ENCODE measurements at places on chromosomes 12 and 14.

DNA sequence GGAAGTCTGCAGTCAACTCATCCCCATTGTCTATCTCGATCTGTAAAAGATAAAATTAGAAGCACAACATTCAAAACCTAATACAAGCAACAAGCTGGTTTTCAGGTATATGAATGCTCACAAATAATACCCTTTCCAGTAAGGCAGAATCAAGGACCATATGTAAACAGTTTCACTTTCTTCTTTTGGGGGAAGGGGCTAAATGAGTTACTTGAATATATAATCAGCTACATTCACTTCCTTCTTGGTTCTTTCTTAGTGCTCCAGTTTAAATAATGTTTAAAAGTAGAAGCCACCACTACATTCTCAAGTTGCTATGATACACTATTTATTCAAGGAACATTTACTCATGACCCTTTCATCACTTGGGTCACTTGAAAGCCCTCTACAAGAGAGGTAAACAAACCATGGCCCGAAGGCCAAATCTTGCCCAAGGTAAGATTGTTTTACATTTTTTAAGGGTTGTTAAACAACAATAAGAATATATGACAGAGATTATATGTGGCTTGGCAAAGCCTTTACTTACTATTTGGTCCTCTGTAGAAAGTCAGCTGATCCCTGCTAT lies 10.3 kb downstream of the TWF1 start:
- DNase-seq: no peak

DNA sequence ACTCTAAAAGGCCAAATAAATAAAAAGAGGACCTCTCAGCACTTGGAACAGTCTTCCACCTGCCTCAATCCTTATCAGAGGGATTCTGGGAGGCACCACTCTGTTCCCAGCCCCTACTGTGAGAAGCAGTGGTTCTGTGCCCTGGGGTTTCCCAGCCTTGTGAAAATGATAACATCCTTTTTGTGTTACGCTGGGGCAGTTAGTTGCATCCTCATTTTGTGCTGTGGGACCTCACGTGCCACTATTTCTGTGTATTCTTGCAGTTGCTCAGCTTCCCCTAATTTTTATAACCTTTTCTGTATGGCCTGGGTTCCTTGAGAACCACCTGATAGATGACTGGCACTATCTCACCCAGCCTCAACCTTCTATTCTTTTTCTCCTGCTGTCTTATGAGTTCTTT lies 10.8 kb upstream of the CMA1 start:
- DNase-seq: no peak

GRCh38 chr14:78142998-78143397 lies 27.2 kb upstream of the NRXN3 start:
- no peak for DNase-seq

DNA sequence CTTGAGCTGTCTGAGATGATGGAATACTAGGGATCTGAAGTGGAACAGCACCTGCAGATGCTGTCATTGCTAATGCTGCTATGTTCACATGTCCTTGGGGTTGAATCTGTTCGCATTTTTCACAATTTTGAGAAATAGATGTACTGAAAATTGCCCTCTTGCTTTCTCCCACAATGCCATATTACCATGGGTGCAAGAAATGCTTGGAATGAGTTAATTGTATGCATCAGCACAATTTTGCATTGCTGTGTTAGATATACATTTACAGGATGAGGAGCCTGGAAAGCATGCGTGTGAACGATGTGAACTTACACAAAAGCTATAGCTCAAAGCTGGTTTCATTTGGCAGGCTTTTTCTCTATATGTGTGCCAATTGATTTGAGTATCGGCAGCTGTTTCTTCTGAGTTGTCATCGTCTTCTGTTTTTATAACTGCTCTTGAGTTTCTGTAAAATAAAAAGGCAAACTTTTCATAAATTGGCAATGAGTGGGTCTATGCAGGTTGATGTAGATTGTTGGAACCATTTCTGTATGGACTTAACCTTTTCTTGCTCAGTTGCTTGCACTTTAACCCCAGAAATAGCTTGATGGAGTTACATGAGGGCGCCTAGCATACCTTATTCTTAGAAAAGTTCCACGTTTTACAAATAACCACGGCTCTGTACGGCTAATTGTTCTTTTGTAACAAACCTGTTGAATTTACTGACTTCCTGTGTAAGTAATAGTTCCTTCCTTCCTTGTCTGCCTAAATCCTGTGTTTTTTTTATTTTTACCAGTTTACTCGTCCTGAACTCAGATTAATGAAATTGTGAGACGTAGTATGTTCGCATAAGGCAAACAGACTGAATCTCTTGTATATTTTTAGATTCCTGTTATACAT lies 105.9 kb downstream of the FGD4 start:
- DNase-seq: no peak
